ENCODE measurements at places on chromosomes 1 and 21.

GRCh38 chr1:244456586-244456985 is 4.5 kb upstream of the CATSPERE start:
- DNase-seq = no peak

GRCh38 chr1:157047062-157047410 is 1.5 kb upstream of the ARHGEF11 start:
- no peak for DNase-seq

DNA sequence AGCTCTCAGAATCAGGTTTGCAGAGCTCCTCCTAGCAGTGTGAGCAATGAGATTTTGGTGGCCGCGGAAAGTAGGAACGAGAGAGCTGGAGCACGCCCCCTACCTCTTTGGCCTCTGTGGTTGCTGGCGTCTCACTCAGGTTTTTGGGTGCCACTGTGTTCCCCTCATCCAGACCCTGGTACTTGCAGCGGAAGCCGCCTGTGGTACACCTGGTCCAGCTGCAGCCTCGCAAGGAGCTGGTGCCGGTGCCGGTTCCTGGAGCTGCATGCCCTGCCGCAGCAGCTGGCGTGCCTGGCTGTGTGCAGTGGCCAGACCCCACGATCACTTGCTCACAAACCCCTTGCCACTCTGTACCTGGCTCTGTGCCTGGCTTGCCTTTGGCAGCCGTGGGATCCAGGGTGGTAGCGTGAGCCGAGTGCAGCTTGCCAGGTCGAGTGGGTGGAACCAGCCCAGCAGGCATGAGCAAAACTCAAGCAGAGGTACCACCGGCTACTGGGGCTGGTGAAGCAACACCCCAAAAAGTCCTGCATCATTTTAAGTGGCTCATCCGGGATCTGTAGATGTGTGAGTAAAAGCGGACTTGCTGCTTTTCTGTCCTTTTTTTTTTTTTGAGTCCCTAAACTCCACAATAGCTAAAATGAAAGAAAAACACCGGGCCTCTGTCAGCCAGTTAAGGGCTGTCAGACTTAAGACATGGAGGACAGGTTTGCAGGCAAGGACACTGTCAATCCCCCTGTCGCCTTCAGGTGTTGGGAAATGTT is 844.9 kb downstream of the KCNT2 start:
- no peak for DNase-seq

DNA sequence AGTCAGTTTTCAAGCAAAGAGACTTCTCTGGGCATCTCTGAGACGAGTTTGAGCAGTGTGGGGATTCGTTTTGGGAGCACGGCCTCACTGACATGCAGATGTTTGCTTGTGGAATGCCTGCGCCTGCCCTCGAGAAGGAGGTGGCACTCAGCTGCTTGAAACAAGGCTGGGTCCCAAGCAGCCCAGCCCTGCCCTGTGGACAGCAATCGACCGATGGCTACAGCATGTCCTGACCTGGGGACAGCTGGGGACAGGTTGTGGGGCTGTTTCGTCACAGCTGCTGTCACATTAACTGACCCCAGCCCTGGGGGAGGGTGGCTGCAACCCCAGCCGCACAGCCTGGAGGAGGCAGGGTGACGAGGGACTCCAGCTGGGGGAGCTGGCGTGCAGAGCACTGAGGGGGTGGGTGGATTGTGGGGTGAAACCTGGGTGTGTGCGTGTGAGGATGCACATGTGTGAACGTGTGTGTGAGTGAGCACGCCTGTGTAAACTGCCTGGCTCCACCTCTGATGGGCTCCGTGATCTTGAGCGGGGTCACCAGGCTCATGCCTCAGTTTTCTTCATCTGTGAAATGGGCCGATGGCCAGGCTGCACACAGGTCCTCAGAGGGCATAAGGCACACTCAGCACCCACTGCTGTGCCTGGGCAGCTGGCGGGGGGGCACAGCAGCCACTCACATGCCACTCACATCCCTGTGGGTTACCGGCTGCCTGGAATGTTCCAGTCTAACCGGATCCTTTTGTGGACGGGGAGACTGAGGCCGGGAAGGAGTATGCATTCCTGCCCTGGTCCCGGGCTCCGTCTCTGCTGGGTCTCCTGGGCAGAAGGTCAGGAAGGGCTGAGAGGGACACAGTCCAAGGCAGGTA is 49.3 kb downstream of the COL18A1 start:
- no peak for DNase-seq

DNA sequence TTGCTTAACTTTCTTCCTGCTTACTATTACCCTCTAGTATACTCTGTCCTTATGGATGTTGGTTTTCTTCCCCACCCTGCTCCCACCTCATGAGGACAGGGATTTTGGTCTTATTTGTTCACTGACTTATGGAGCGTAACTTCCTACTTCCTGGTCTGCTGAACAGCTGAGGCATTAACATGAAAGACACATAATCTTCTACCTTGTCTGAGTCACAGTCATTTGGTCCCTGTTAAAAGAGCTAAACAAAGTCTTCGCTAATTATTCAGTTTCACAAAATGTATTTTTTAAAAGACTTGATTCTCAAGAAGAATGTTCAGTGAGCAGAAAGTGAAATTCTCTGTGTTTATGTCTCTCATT is 18.5 kb downstream of the RNASEL start:
- no peak for DNase-seq

DNA sequence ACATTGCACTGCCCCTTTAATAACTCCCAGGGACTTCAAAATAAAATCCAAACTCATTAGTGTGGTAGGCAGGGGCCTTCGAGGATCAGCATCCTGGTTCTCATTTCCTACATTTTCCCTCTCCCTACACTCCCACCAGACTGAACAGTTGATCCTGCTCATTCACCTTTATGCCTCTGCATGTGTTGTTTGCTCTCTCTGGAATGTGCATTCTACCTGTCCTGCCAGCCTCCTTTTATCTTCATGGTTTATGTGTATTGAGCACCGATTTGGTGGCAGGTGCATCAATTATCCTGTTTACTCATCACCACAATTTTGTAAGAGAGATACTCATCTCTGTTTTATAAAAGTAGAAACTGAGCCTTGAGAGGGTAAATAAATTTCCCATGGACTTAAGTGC is 125.0 kb downstream of the ADSS2 start:
- no peak for DNase-seq

GRCh38 chr21:46188226-46189212 is 4.3 kb upstream of the SPATC1L start:
- DNase-seq = no peak

GRCh38 chr1:201212056-201212455 is 21.4 kb downstream of the IGFN1 start:
- no peak for DNase-seq

DNA sequence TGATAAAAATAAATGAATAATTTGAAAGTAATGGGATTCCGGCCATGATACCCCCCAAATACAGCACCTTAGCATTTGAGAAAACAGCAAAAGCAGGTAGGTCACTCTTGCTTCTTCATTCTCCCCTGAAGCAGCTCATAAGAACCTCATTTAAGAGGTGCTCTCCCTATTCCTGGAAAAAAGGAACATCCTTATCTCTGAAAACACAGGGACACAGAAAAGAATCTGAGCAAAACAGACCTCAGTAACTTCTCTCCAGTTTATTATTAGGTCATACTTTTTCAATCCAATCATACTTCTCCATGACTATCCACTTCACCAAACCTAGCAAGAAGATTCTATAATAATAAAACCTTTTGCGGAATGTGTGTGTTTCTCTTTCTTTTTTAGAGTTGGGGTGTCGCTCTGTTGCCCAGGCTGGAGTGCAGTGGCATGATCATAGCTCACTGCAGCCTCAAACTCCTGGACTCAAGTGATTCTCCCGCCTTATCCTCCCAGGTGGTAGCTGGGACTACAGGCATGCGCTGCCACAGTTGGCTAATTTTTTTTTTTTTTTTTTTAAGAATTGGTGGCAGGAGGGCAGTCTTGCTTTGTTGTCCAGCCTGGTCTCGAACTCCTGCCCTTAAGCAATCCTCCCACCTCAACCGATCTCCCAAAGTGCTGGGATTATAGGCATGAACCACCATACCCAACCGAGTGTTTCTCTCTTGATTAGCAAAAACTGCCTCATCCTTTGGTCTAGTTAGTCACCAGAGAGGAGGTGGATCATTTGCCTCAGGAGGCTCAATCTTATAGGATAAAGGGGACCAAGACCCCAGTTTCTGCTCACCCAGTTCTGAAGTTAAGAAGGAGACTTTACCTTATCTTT is 10.6 kb upstream of the TRIM33 start:
- no peak for DNase-seq

GRCh38 chr1:44496541-44497171 is 91.6 kb downstream of the RNF220 start:
- no peak for DNase-seq

- no peak for DNase-seq
These were observed 161.7 kb upstream of the ST6GALNAC5 start for GRCh38 chr1:76705560-76705959.

DNA sequence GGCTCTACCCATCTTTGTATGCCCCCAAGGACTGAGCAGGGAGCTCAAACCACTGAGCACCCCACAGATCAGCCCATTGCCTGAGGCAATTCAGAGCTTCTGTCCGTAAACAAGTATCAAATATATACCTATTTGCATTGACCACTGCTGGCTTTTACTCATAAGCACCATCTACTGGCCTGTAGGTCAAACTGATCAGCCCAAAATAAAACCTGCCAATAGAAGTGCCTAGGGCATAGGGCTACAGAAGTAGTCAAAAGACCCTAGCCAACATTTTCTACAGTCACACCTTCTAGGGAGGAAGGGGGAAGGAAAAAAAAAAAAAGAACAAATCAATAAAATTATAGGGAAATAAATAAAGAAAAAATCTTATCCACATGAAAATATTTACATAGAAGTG is 5.3 kb upstream of the LCE3D start:
- no peak for DNase-seq

DNA sequence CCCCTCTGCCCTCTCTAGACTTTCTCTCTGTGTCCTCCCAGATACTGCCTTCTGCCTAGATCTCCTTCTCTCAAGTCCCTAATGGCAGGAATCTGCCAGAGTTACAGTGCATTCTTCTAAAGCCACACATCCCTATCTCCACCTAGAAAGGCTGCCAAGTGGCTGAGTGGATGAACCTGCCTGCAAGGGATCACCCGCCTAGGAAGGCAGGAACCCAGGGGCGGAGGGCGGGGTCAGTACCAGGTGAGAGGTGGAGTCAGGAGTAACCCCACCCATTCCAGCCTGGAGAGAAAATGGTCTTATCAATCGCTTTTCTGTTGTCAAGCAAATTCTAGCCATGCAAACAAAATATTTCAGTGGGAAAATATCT is 60.8 kb downstream of the BCAR3 start:
- no peak for DNase-seq

DNA sequence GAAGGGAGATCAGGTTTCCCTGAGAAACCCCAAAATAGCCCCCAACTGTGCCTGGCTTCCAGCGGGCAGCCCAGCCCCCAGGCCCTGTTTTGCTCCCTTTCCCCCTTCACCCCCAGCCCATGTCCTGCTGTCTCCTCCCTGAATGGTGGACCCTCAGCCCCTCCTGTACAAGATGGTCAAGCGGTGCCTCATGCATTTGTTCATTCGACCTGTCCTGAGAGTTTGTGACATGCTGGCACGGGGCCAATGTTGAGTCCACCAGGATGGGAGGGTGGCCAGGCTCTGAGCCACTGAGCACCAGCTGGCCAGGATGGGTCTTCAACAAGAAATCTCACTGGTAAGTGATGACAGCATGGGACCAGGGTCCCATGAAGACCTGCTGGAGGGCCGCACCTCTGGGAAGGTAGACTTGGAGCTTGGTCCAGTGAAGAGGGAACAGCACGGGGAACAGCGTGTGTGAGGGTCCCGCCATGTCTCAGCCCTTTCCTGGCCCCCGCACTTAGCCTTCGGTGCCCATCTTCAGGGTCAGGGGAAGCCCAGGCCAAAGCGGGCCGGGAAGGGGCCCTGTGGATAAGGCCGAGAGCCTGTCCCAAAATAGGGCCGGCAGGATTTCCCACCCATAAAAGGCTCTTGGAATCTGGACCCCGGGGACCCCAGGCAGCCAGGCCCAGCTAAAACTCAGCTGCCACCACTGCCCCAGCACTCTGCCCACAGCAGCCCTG is at the start of gene CALML6:
Gene CALML6 (plus strand): TSS at position 290 of the 722 bp plus-strand sequence. CDS start 21 bp downstream, at position 311.
- DNase-seq = no peak

- DNase-seq = no peak
These were observed 51.4 kb downstream of the EVA1C start for GRCh38 chr21:32463889-32464300.

DNA sequence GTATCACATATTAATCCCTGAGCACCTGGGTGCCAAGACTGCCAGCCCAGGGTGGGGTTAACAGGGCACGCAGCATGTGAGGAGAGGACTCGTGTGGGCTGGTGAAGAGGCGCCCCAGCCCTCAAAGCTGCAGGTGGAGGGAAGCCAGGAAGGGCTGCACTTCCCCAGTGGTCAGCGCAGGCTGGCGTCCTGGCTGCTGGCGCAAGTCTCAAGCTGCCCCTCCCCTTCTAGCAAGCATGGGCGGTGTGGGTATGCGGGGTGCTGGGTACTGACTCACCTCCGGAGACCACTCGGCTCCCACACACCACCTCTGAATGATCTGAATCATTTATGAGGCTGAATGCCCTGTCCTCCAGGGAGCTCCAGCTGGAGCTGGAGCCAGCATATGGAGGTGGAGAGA is 44.0 kb downstream of the EIF2D start:
- no peak for DNase-seq

- DNase-seq = no peak
These were observed 30.3 kb upstream of the RLF start for GRCh38 chr1:40130892-40131291.

GRCh38 chr1:22309572-22309971 is 142.1 kb upstream of the ZBTB40 start:
- DNase-seq = no peak

DNA sequence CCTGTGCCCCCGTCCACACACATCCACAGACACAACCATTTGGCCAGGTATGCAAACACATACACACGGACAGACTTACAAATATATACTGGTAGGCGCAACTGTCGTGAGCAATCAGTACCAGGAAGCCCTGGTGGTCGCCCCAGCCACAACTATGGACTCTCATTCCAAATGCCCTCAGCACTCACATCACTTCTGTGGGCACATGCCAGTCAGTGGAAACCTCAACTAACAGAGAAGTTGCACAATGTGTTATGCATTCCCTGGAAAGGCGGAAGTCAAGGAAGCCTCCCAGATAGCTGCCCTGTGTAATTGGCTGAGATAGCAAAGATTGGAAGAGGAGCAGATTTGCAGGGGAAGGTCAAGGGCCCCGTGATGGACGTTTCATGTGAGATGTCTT is 1.4 kb upstream of the HEYL start:
- no peak for DNase-seq

GRCh38 chr1:41578712-41579335 is 94.3 kb upstream of the EDN2 start:
- no peak for DNase-seq

GRCh38 chr1:36836196-36836883 is 198.0 kb downstream of the GRIK3 start:
- no peak for DNase-seq

GRCh38 chr1:206023695-206024094 is at the start of gene CTSE:
TSS of gene CTSE (minus strand) at chr1:206023895. CDS start at chr1:206023791, 104 bp downstream.
- no peak for DNase-seq

- DNase-seq = no peak
These were observed 16.3 kb downstream of the DPYD start for GRCh38 chr1:97904534-97904933.

Data from iPS DF 19.7 (cell line).